ENCODE measurements at places on chromosomes 7 and 10.

GRCh38 chr7:70730451-70731110 lies 401.4 kb upstream of the GALNT17 start:
- no peak for DNase-seq

DNA sequence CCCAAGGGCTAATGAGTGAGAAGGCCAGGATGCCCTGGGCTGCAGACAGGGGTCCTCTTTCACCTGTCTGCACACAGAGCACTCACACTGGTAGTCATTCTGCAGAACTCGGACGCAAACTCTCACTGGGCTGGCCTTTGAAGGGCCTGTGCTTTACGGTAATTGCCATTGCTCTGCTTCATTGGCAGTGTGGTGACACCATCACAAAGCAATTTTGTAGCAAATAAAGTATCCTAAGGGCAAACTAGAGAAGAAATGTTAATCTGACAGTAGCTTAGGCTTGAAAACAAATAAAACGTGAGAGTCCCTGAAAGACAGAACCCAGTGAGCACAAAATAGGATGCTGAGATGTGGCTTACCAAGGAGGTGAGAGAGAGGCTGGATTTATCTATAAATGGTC lies 30.6 kb upstream of the FIGNL1 start:
- DNase-seq, result no peak

DNA sequence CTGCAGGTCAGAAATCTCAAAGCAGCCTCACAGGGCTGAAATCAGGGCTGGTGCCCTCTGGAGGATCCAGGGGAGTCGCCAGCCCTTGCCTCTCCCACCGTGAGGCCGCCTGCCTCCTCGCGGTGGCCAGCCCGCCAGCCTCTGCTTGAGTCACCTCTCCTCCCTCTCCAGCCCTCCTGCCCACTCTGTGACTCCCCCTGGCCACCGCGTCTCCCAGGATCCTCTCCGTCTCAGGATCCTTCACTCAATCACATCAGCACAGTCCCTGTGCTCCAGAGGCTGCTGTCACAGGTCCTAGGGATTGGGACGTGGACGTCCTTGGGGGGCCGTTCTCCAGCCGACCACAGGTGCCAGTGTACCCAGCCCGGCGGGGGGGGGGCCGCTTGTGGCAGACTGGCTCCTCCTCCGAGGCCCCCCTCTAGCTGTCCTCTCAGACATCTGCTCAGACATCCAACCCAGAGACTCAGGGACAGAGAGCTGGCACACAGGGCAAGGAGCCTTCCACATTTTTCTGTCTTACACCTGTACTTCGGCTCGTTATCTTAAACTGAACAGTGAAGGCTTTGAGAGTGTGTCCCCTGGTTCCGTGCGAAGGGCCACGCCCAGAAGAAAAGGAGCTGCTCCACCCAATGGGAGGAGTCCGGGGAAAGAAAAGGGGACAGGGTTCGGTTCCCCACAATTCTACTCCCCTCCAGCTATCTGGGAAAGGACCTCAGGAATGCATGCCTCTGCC lies 9.4 kb upstream of the PPP2R2D start:
- DNase-seq, result no peak

GRCh38 chr7:111992601-111993000 lies 213.6 kb downstream of the DOCK4 start:
- no peak for DNase-seq

DNA sequence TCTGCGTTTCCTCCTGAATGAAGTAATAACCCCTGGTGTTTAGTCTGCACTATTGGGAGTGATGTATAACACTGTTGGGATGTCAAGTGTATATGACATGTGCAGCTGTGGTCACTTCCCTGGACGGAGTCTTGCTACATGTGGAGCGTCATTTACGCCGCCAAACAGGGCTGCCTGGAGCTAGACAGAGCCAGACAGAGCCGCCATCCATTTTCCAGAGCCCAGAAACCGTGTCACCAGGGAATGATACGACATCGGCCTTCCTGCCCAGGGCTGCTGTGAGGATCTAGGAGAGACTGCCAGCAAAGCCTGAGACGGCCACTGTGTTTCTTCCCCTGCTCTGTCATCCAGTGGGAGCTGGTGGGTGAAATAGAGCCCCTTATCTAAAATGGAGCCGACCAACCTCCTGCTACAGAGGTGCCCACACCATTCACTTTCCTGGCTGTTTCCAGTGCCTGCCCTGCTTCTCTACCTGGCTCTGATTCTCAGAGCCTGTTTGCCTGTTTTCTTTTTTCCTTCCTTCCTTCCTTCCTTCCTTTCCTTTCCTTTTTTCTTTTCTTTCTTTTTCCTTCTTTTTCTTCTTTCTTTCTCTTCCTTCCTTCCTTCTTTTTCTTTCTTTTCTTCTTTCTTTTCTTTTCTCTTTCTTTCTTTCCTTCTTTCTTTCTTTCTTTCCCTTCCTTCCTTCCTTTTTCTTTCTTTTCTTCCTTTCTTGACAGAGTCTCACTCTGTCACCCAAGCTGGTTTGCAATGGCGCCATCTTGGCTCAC lies 13.3 kb upstream of the FGFR2 start:
- DNase-seq, result no peak

- DNase-seq, result no peak
These were observed 3.4 kb downstream of the PALD1 start for GRCh38 chr10:70481831-70482530.

- no peak for DNase-seq
These were observed 14.3 kb downstream of the ZC3HAV1 start for GRCh38 chr7:139095194-139095659.

GRCh38 chr7:22622116-22622785 lies 104.7 kb upstream of the IL6 start:
- no peak for DNase-seq

DNA sequence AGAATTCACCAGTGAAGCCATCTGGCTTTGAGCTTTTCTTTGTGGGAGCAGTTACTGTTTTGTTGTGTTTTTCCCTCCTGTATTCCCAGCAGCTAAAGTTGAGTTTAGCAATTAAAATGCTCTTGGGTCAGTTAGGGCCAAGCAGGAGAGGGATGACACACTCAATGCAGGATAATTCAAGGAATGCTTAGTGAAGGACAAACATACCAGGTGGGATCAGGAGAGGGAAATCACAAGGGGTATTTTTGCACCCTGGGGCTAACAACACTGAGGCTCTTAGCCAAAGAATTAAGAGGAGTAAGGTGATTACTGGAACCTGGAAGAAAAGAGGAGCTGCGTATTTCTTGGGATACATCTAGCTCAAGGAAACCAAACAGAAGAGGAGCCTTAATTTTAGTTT lies 82.4 kb upstream of the KCND2 start:
- no peak for DNase-seq

- no peak for DNase-seq
These were observed 36.0 kb downstream of the MAT1A start for GRCh38 chr10:80253266-80253962.

GRCh38 chr7:96440328-96440727 lies 118.4 kb upstream of the SLC25A13 start:
- DNase-seq, result no peak

GRCh38 chr7:146683439-146683838 lies 566.8 kb downstream of the CNTNAP2 start:
- DNase-seq, result no peak

GRCh38 chr10:5047912-5048628 lies 44.4 kb upstream of the AKR1C2 start:
- no peak for DNase-seq

- no peak for DNase-seq
These were observed 324.0 kb upstream of the POT1 start for GRCh38 chr7:125253452-125254190.

DNA sequence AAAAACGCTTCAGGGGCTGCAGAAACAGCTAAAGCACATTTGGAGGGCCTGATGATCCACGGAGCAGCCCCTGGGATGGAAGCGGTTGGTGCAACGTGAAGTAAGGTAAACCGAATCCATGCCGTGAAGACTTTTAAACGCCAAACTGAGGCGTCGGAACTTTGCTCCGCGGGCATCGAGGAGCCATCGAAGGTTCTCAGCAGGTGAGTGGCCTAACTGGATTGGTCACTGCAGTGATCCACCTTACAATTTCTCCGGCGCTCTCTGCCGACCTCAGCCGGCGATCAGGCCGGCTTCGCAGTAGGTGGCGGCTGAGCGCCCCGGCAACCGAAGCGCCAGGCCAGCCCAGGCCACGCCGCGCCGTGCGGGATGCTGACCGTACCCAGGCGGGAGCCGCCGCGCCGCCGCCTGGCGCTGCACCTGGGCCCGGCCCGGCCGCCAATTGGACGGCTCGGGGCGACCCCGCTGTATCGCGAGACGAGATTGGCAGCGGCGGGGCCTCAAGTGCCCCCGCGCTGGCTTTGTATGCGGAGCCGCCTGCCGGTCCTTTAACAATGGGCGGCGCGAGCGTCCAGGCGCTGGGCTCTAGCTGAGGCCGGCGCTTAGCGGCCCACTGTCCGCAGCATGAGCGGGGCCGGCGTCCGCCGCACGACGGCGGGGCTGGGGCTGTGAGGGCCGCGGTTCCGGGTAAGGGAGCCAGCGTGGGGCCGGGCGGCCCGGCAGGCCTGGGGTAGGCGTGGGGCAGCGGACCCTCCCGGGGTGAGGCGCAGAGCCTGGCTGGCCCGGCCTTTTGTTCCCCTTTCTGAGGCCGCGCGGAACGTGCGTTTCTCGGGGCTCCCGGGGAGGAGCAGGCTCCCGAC lies at the start of gene CCNJ:
TSS of gene CCNJ (plus strand) at position 551 of the 860 bp plus-strand sequence. CDS start 811 bp downstream, outside the sequence.
- DNase-seq, result peak; percentile 62

DNA sequence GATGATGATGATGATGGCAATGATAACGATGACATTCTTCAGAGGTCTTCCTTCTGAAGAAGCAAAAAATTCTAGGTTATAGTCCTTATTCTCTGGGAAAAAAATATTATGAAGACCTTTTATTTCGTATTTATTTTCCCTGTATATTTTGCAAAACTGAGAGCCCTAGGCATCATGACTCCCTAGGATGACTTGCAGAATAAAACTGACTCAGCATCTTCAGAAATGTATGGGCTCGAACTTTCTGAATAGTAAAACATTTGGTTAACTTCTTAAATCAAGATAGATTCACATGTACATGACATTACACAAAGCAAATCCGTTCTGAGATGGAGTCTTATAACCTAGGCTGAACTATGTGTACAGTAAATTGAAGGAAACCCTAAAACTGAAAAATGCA lies 29.4 kb downstream of the DKK1 start:
- DNase-seq, result no peak

GRCh38 chr10:17123961-17124360 lies 5.7 kb downstream of the CUBN start:
- DNase-seq, result no peak

- no peak for DNase-seq
These were observed 30.4 kb downstream of the PLAU start for GRCh38 chr10:73941300-73941699.

GRCh38 chr10:99533496-99534449 lies 1.0 kb downstream of the NKX2-3 start:
- DNase-seq, result no peak

DNA sequence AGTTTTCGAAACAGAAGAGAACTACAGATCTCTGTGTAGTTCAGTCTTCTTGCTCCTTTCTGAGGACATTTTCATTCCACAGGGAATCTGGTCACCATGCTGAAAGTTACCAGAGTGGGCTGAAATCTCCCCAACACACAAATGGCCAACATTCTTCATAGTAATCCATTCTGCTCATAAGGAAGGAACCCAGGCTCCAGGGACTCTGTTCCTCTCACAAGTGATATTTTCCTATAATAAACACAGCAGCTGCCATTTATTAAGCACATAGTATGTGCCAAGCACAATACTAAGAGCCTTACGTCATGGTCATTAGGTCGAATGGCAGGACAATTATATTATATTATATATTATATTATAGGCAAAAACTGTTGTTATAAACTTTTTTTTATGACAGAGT lies 109.8 kb downstream of the RAB11FIP2 start:
- DNase-seq, result no peak

DNA sequence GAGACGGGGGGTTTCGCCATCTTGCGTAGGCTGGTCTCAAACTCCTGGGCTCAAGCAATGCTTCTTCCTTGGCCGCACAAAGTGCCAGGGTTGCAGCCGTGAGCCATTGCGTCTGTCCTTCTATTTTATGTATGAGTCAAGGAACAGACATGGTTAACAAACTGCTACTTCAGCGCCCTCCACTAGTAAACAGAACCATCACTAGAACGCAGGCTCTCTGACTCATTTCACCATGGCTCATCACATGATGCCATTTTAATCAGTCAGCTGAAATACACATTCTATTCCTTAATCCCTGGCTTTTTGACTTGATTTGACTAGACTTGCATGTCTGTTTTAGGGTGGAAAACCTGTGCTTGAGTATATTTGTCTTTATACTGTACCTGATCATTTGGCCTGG lies 41.3 kb downstream of the CELF2 start:
- no peak for DNase-seq

DNA sequence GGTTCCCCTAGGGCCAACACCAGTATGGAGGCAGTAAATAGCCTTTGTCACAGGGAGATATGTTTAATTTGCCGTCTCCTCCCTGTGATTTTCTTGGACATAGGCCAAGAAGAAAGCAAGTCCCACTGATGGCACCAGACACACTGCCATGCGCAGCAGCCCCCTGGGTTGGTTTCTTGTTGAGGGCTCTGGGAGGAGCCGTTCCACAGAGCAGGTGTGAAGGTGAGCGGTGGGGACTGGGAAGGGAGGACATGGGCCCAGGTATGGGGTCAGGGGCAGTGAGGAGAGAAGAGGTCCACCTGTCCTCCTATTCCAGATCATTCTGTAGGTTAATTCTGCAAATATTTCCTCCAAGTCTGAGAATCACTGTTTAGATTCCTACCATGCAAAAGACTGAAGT lies 376.1 kb downstream of the PLXNA4 start:
- DNase-seq, result no peak

GRCh38 chr7:149150981-149151380 lies 3.7 kb downstream of the ZNF398 start:
- no peak for DNase-seq

- DNase-seq, result peak; percentile 19
These were observed 21.5 kb downstream of the C10orf53 start for GRCh38 chr10:49700997-49701396.

DNA sequence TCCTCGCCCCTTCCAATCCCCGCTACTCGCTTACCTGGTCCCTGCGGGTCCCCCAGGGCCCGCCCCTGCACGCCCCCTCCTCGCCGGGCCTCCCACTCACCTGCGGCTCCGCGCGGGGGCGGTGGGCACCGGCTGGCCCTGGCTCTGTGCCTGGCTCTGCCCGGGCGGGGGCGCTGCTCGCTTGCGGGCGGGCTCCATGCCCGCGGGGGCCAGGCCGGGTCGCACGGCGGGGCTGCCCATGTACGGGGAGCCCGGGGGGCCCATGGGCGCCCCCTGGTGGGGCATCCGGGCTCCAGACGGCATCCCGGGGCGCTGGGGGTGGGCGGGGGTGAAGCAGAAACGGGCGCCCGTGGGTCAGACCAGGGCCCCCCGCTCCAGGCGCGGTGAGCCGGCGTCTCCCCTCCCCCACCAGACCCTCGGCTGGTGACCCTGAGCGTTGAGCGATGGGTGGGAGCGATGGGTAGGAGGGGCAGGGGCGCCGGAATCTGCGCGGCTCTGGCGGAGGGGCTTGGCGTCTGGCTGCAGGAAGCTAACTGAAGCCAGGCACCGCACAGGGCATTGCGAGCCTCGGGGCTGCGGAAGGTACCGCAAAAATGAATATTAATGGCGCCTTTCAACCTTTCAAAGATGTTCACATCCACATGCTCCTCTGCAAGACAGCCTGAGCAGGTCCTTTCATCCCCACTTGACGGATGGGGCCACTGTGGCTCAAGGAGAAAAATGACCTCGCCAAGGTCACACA lies 3.0 kb downstream of the SMARCD3 start:
- no peak for DNase-seq

Measured in NCI-H1105 (cell line).